ENCODE measurements at places on chromosomes 16 and 17. TPM values are rescaled to one million over a fixed set of nuclear protein-coding genes. Genes with fewer than 3 reads are reported as not detected.

Gene USP36
- 17.9 TPM for total RNA-seq

Gene VMP1
- total RNA-seq, result 162 TPM

Gene ADAP2
- total RNA-seq, result 3.4 TPM

Gene TMEM88
- 0.49 TPM for total RNA-seq

Gene KRT39
- total RNA-seq, result not detected
